Anterior cingulate cortex (tissue), 58 donors: ENCODE measurements at places on chromosomes 2 and 18.

- no peak for DNase-seq
Observed at GRCh38 chr2:109720380-109721106, 73.6 kb upstream of the RGPD5 start.

- no peak for DNase-seq
Observed at GRCh38 chr2:219131327-219131726, 29.3 kb downstream of the NHEJ1 start.

- DNase-seq, result no peak
Observed at GRCh38 chr2:8265476-8266226, 416.2 kb upstream of the ID2 start.

GRCh38 chr2:71710367-71711132 lies 257.2 kb downstream of the DYSF start:
- no peak for DNase-seq
